ENCODE measurements at places on chromosomes 13 and 19.

- DNase-seq = no peak
These were observed 55.4 kb downstream of the KCTD12 start for GRCh38 chr13:76830805-76831204.

GRCh38 chr19:2507109-2507508 is 31.2 kb downstream of the GADD45B start:
- DNase-seq = peak; percentile 41

DNA sequence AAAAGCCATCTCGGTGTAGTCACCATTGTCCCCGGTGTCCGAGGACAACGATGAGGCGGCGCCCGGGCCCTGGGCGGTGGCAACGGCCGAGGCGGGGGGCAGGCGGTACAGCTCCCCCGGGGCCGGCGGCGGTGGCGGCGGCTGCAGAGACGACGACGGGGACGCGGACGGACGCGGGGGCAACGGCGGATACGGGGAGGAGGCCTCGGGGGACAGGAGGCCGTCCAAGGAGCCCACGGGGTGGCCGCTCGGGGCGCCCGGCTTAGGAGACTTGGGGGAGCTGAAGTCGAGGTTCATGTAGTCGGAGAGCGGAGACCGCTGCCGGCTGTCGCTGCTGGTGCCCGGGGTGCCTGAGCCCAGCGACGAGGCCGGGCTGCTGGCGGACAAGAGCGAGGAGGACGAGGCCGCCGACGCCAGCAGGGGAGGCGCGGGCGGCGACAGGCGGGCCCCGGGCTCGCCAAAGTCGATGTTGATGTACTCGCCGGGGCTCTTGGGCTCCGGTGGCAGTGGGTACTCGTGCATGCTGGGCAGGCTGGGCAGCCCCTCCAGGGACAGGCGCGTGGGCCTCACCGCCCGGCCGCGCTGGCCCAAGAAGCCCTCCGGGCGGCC is 3.5 kb downstream of the IRS2 start:
- DNase-seq = no peak

DNA sequence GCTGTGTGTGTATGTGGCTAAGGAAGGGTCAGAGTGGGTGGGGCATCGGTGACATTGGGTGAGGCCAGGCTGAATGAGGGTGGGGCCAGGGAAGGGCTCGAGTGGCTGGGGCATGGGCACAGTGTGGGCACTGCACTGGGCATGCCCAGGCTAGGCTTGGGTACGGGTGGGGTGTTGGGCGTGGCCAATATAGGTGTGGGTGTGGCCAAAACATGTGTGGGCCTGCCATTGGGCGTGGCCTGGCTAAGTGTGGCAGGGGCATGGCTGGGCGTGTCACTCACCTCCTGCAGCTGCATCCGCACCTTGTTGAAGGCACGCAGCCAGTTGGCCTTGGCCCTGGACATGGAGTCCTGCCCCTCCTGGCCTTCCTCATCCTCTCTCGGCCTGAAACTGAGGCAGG is 33.2 kb downstream of the UNC13A start:
- DNase-seq = peak; percentile 47

DNA sequence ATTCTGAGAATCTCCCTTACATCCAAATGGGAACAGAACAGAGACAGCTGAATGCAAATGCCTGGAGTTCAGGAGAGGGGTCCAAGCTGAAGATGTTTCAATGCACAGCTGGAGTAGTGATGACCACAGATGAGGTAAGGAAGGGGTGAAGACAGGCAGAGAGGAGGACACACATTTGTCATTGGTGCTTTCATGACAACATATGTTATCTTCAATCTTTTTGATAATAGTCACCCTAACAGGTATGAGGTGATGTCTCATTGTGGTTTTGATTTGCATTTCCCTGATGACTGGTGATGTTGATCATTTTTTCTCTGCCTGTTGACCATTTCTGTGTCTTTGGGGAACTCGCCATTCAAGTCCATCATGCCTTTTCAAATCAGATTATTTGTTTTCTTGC is 19.2 kb downstream of the SIGLEC7 start:
- DNase-seq = no peak

- DNase-seq = no peak
These were observed 17.7 kb downstream of the ZNF763 start for GRCh38 chr19:11982526-11982925.

GRCh38 chr13:46146898-46147297 is 35.1 kb downstream of the LCP1 start:
- no peak for DNase-seq

- DNase-seq = no peak
These were observed 294.7 kb downstream of the MYO16 start for GRCh38 chr13:108924134-108924533.

GRCh38 chr19:45404557-45405434 is at the start of gene PPP1R13L:
PPP1R13L (minus strand) TSS chr19:45405069; CDS start chr19:45398318, 6,751 bp downstream.
- DNase-seq = peak; percentile 79

- no peak for DNase-seq
These were observed 3.5 kb upstream of the KLHL26 start for GRCh38 chr19:18633321-18633720.

DNA sequence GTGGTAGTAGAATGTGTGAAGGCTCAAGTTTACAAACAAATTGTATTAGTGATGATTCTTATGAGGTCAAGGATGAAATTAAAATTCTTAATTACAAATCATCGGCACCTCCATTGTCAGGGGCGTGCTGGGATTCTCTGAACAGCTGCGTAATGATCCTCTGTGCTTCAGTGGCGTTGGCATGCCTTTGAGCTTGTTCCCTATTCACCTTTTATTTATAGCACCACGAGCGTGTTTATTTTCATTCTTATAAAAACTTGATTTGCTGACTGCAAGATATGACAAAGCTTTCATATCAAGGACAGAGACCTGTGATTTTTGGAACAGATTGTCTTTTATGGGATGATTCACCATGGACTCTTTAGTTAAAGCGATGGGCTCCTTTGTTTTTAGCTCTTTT is 18.2 kb upstream of the UBL3 start:
- DNase-seq = no peak

DNA sequence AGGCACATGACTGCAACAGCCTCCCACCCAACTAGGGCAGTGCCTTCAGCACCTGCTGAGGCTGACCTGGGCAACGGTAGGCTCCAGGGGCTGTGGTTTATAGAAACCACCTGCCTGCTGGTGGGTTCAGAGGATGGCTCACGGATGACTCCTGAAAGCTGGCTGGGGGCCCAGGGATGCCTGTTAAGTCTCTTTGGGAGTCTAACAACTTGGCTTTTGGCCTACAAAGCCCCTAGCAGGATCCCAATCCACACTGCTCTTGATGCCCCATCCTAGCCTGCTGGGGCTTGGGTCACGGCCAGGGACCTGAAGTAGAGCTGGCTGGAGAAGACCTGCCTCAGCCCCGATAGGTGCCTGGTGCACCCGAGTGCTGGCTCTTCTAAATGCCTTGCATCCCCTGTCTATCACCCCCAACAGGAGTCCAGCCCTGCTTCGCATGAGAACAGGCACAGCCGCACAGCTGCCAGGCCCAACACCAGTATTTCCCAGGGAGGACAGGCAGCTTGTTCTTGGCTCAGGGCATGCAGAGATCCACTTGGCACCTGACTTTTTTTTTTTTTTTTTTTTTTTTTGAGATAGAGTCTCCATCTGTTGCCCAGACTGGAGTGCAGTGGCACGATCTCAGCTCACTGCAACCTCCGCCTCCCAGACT is 9.1 kb upstream of the EPHX3 start:
- DNase-seq = no peak

DNA sequence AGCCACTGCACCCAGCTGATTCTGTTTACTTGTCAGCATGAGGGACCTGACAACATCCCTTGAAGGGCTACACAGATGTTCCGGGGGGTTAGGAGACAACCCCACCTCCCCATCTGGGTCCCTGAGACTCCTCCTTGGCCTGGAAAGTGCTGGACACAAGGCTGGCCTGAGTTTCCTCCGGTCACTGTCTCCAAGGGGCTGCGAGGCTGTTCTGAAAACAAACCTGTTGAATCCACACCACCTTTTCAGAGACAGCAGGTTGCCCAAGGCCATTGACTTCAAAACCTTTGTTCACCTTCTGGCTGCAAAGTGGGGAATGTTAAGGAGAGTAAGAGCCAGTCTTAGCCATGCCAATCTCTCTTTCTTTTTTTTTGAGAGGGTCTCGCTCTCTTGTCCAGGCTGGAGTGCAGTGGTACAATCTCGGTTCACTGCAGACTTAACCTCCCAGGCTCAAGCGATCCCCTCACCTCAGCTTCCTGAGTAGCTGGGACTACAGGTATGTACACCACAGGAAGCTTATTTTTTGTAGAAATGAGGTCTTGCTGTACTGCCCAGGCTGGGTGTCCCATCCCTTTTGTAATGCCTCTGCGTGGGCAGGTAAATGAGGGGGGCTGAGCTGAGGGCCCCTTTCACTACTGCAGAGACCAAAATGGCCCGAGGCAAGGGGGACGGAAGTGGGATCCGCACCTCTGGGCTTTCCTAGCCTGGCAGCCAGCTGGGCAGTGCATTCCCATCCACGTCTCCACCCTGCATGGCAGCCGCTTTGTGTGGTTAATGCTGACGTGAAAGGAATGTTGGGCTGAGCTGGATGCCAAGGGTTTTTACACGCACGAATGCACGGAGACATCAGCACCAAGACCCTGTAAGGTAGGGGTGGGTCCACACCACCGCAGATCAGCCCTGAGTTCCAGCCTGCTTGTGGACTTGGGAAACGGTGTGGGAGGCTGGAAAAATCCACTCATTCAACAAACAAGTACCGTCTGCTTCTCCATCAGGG is 1.9 kb upstream of the ZNF628 start:
- no peak for DNase-seq

DNA sequence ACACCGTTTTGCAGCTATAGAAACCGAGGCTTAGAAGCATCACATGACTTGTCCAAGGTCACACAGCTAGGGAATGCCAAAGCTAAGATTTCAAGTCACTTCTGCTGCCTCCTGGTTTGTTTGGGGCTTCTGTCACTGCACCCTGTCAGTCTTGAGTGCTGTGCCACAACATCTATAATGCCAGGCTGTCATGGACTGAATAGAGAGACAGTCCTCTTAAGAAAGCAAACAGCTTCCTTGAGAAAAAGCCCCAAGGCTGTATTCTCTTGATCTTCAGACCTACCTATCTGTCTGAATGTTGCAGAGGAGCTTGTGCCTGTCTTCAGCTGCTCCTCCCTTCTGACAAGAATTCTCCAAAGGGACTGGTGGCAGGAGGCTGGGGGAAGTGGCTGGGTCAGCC is 81.6 kb downstream of the OLFM4 start:
- no peak for DNase-seq

- no peak for DNase-seq
These were observed 93.1 kb downstream of the WTIP start for GRCh38 chr19:34574704-34575103.

DNA sequence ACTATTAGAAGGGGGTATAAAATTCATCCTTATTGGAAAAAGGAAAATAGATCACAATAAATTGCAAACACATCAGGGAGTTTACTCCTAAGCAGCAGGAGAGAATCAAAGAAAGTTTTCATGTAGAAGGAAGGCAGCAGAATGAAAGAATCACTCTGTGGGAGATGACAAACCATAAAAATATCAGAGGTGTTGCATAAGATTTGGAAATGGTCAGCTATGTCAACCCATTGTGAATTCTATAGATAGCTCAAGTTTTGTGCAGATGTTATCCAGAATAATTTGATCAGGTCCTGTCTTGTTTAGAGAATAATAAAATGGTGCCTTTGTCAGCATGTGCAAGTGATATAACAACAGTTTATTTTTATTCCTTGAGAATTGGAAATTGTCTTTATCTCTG is 622.4 kb downstream of the DCT start:
- no peak for DNase-seq

- DNase-seq = no peak
These were observed 502.3 kb downstream of the KCTD12 start for GRCh38 chr13:76383676-76384461.

GRCh38 chr13:45545686-45546409 is 69.7 kb downstream of the ERICH6B start:
- DNase-seq = no peak

- DNase-seq = no peak
These were observed 5.9 kb upstream of the MLNR start for GRCh38 chr13:49213997-49214916.

DNA sequence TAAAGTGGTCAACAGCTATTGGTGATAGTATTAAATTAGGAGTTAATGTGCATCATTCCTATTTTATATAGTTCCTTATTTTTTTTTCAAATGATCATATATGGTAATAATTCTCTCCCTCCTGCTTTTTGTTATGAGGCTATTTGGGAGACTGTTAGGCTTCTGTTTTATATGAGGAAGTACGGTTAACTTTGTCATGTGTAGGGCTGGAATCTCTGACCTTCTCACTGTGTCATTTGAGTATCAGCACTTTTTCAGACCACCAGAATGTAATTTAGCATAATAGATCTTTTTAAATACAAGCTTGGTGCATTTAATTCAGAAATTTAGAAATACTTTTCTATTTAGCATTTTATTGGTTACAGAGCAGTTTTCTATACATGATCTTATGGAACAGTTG is 7.7 kb downstream of the DGKH start:
- DNase-seq = no peak

- peak; percentile 58 for DNase-seq
These were observed 5.4 kb downstream of the MTMR6 start for GRCh38 chr13:25281935-25282332.

DNA sequence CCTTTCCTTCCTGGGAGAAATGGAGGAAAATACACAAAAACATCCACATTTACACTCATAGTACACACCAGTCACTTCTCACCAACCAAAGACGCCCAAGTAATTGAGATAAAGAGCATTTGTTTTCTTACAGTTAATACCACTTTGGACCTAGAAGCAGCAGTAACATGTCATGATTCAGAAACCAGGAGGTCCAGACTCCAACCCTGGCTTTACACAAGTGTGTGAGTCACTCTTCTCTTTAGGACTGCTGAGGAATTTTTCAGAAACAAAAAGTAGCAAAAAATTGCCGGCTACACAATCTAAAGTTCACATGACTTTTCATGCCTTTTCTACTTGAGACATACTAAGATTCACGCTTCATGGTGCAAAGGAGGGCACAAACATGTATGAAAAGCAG is 42.1 kb downstream of the TUBGCP3 start:
- DNase-seq = no peak

DNA sequence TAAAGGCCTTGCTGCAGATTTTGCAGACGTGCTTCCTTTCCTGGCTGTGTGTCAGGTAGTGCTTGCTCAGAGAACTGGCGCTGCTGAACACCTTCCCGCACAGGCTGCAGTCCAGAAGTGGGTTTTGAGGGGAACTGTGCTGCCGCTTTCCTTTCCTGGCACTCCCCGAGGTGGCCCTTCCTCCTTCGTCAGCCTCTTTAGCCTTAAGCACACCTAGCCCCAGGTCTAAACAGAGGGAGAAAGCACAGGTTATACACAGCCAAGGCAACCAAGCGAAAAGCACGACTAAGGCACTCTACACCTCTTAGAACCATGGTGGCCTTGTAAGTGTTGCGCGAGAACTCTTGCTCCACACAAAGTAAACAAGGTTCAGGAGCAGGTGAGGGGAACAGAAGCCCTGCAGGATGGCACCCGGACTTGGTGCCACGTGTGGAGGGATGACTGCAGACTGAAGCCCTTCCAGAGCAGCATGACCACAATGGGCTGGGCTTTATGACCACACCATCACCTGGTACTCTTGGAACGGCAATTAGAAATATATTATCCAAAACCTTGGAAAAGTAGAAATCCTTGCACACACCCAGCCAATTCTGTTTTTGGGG is 23.6 kb downstream of the ZNF541 start:
- DNase-seq = no peak
